ENCODE measurements at places on chromosomes 4 and X.

GRCh38 chr4:133581996-133582619 is 433.0 kb downstream of the PCDH10 start:
- no peak for DNase-seq

GRCh38 chr4:100786481-100786880 is 268.7 kb upstream of the EMCN start:
- no peak for DNase-seq

DNA sequence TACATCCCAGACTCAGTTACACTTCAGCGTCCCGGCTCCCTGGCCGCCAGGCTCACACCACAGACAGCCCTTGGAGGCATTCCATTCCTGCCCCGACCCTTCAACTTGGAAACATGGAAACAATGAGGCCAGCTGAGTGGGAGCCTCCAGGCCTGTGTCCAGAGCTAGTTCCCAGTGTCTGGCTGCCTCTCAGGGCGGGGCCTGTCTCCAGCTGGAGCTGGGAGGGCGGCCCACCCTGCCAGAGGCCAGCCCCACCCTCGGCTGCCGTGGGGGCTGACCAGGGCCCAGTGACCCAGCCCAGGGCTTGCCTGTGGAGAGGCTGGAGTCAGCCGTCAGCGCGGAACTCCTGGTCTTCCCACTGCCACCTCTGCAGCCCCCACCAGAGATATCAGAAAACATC is 37.4 kb upstream of the SPON2 start:
- no peak for DNase-seq

GRCh38 chrX:79182616-79183015 is 38.1 kb downstream of the GPR174 start:
- no peak for DNase-seq

DNA sequence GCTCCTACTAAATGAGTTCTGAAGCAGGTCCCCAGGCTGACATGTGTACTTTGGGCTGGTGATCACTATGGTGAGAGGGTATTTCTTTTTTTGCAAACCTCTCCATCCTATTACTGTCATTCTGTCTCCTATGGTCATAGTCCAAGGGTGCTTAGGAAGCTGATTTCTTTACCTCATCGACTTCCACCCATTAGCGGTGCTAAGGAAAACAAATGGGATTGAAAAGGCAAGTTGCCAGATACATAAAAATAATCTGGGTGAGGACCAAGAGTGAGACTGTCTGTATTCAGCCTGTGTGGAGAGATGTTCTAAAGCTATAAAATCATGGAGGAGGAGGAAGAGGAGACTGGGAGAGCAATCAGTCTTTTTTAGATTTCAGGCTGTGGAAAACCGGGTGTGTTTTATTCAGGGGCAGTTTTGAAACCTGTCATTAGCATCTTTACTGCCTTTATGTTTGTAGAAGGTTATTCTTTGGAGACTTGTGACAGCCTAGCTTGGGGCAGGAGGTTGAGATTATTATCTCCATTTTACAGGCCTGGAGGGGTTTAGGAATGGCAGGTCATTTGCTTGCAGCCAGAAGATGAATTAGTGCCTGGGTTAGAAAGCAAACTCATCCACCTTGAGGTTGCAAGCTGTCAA is 1.9 kb downstream of the TMEM164 start:
- no peak for DNase-seq

- no peak for DNase-seq
Observed at GRCh38 chrX:55524487-55524886, 34.8 kb upstream of the USP51 start.

GRCh38 chrX:21740329-21741274 is 17.3 kb downstream of the SMPX start:
- DNase-seq: no peak

DNA sequence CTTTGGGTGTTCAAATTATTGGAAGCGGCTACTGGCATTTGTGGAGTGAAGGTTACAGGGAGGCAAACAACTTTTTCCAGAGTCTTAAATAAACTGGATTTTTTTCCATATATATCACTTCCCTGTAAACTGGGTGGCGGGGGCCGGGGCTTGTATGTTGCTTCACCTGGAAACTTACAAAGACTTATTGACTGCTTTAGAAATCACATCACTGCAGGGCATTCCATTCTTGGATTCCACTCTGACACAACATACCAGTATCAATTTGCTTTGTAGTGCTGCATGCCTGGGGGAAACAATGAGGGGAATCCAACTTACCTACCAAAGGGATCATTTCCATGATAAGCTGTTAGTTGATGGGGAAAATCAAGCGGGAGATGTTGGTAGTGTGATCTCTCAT is 21.7 kb upstream of the FAM156A start:
- DNase-seq: no peak

Data from right renal pelvis (tissue), 4 donors.